ENCODE measurements at places on chromosomes 5 and 9.

GRCh38 chr5:9658706-9659105, 28.6 kb upstream of the TAS2R1 start:
- no peak for DNase-seq

- DNase-seq = peak; percentile 54
These were observed 71.4 kb downstream of the MED27 start for GRCh38 chr9:132008184-132008803.

GRCh38 chr5:97547999-97548738, 365.1 kb upstream of the RIOK2 start:
- no peak for DNase-seq

DNA sequence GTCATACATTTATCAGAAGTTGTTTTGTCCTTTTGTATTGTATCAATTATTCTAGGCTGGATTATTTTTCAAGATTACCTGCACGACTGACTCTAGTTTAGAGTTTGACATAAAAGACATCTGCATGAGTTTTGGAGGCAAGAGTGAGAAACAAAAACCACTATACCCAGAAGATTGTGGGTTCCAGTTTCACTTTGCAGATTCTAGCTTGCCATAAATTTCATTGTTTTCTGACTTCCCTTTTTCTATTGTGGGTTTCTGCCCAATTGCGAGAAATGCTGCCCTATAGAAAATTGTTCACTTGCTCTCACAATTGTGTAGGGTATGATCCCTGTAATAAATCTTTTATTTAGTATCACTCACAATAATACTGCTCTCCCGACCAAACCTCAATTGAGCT, 1043.4 kb upstream of the CDH10 start:
- no peak for DNase-seq

- DNase-seq = no peak
These were observed 57.8 kb downstream of the MPDZ start for GRCh38 chr9:13221741-13222140.

- no peak for DNase-seq
These were observed 268.2 kb upstream of the TAS2R1 start for GRCh38 chr5:9898319-9898718.

DNA sequence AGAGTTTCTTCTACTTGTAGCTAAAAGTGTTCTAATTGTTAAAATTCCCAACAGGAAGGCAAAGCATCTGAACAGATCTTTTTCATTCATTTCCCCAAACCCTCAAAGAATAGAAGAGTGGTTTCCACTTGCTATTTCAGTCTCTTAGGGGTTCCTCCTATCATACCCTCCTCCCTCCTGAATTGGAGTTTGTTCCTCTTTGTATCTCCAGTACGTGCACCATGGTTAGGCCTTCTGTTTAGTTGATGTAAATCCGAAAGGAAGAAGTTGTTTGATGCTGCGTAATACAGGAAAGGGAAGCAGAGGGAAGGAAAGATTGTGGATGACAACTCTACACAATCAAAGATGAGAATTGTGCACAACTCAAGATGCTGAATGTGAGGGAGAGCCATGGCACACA, 303.6 kb downstream of the PIK3R1 start:
- DNase-seq = no peak

GRCh38 chr5:106113922-106114321, 1556.8 kb downstream of the EFNA5 start:
- no peak for DNase-seq

- no peak for DNase-seq
These were observed 195.9 kb downstream of the ASTN2 start for GRCh38 chr9:117218951-117219350.

- DNase-seq = no peak
These were observed 14.3 kb downstream of the PHF2 start for GRCh38 chr9:93590609-93591234.

DNA sequence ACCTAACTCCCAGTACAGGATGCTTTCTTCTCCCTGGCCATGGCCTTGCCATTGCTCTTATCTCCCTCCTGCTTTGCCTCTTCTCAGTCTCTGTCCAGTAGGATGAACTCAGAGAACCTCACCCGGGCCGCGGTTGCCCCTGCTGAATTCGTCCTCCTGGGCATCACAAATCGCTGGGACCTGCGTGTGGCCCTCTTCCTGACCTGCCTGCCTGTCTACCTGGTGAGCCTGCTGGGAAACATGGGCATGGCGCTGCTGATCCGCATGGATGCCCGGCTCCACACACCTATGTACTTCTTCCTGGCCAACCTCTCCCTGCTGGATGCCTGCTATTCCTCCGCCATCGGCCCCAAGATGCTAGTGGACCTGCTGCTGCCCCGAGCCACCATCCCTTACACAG, at the start of gene OR5C1:
Gene OR5C1, plus strand, starts transcription at position 103 of the 400 bp plus-strand sequence. Its CDS starts 0 bp downstream, at position 103.
- DNase-seq = no peak

DNA sequence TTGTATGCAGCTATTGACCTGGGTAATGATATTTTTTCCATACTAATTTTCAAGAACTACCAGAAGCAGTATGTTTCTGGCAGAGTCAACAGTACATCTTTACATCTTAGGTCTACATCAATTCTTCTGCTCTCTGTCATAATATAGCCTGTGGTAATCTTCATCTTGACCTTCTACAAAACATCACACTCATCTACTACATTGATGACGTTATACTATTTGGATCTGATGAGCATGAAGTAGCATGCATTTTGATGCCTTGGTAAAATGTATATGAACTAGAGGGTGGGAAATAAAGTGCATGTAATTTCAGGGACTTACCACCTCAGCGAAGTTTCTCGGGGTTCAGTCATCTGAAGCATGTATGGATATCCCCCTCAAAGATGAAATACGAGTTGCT, 629.7 kb upstream of the SGCD start:
- no peak for DNase-seq

GRCh38 chr9:132439153-132439552, 29.1 kb downstream of the CFAP77 start:
- peak; percentile 41 for DNase-seq

DNA sequence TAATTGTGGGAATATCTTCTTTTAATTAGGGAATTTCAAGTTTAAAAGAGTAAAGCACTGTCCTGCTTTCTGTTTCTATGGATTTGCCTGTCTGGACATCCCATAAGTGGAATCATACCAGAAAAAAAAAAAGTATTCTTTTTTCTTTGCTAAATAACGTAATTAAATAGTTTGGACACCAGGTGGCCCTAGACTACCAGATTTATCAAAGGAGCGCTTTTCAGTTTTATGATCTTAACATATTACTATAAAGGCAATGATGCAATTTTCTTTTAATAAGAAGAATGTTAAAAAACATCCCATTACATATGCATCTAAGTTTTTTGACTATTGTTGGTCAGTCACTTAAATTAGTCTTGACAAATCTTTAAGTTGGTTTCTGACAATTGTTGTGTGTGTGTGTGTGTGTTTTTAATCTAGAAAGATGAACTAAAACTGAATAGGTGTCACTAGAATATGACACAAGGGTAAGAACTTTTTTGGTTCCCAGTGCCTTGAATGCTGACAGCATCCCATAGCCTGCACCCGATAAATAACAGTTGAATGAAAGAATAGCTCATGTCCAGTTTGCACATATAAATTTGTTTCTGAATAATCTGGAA, 49.5 kb downstream of the C5orf22 start:
- DNase-seq = no peak

- DNase-seq = no peak
These were observed 686.1 kb upstream of the CHD1 start for GRCh38 chr5:99614888-99615287.

- DNase-seq = no peak
These were observed 170.5 kb upstream of the PPP1R26 start for GRCh38 chr9:135308821-135309762.

DNA sequence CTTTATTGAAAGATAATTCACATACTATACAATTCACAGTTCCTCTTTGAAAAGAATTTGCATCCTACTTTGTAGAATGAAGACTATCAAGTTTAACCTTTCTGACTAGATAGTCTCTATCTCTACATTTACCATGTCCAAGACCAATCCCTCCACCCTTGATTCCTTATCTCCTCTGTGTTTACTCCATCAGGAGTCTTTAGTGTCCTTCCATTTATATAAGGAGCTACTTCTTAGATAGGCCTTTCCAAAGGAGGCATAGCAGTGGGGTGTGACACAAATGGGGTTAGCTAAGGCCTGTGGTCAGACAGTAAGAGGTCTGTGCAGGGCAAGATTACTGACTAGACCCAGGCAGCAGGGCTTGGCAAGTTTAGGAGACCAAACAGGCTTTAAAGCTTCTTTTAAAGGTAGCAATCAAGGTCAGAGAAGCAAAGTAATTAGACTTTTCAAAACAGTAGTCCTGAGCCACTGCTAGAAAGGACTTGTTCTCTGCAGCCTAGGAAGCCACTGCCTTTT, 11.1 kb upstream of the DMXL1 start:
- no peak for DNase-seq

GRCh38 chr9:20558566-20559016, 63.7 kb downstream of the MLLT3 start:
- peak; percentile 50 for DNase-seq

DNA sequence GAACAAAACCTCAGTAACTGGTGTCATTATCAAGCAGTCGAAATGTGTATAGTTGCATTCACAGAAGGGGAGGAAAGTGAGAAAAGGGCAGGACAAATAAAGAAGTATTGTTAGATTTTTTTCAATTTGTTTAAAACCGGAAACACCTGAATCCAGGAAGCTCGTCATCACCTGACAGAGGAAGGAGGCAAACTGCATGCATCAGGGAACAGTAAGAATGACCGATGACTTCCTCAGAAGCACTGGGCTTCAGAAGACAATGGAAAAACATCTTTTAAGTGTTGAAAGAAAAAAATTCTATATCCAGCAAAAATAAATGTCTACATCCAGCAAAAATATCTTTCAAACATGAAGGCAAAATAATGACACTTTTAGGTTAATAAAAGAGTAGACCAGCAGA, 29.5 kb downstream of the PLEKHG4B start:
- no peak for DNase-seq

DNA sequence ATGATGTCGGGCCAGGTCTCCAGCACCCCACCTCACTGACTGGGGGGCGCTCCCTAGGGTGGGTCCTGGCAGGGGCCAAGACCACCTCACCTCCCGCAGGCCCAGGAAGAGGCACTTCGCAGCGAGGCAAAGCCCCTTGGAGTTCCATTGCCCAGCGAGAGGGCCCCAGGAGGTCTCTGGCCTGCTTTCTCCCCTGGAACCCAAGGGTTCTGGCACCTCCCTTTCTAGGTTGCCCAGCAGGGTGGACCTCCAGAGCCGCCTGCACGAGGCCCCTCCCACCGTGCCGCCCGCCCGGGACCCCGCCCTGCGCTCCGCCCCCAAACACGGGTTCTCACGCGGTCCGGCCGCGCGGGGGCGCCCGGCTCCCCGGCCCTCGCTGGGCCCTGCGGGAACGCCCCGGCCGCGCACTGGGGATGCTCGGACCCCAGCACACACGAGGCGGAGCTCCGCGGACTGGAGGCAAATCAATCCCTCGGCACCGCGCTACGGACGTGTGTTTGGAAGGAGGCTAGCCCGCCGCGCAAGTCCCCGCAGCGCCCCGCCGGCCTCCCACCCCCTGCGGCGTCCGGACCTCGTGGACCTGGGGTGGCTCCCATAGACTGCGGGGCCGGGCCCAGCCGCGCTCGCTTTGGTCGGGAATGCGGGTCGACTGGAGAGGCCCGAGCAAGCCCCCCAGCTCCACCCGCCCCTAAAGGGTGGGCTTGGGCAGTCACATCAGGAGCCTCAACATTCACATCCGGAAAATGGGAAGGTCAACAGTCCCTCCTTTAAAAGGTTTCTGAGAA, 99.5 kb upstream of the LMX1B start:
- no peak for DNase-seq

DNA sequence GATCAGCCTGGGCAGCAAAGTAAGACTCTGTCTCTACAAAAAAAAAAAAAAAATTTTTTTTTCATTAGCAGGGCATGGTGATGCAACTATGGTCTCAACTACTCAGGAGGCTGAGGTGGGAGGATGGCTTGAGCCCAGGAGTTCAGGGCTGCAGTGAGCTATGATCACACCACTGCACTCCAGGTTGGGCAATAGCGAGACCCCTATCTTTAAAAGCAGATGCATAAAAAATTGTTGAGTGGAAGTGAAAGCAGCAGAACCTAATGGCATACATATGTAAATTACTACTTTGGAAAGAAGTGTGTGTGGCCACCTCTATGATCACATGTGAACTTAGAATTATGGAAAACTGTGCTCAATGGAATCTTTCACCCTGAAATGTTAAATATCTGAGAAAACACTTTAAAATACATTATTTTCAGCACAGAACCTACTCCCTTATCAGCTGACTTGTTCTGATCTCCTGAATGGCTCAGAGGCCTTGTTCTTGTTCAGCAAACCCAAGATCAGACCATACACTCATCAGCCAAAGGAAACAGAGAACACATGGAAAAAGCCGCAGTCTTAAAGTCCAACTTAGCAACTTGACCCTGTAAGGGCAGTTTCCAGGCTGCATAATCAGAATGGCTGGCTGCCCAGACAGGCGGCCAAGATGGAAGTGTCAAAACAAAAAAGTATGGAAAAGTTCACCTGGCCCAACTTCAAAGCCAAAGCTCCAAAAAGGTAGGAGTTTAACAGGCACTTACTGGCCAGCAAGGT, 56.5 kb downstream of the SIL1 start:
- peak; percentile 42 for DNase-seq

DNA sequence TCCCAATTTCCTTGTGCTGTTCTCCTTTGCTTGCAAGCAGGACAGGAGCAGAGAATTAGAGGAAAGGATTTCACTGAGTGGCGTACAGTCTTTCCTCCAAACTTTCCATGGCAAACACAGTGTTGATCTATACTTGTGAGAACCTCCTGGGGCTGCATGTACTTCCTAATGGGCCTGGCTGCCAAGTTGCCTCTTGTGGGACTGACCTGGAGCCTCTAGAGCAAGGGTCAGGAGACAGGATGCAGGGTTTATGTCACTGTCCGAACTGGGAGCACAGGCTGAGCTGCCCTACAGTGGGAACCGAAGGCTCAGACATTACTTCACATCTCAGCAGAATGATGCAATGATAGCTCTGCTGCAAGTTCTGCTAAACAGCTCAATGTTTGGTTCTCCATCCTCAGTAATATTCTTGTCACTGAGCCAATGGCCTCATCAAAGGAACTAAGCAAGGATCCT, 102.3 kb downstream of the ENC1 start:
- DNase-seq = peak; percentile 99

DNA sequence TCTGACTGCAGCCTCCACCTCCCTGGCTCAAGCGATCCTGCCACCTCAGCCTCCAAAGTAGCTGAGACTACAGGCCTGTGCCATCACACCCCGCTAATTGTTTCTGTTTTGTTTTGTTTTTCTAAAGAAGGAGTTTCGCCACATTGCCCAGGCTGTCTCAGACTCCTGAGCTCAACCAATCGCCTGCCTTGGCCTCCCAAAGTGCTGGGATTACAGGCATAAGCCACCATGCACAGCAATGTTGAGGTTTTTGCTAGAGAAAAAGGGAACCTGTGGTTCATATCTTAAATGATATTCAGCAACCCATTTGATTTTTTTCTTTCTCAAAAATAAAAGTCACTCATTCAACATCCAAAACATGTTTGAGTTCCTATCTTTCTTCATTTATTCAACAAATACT, 20.4 kb upstream of the DELE1 start:
- DNase-seq = no peak

DNA sequence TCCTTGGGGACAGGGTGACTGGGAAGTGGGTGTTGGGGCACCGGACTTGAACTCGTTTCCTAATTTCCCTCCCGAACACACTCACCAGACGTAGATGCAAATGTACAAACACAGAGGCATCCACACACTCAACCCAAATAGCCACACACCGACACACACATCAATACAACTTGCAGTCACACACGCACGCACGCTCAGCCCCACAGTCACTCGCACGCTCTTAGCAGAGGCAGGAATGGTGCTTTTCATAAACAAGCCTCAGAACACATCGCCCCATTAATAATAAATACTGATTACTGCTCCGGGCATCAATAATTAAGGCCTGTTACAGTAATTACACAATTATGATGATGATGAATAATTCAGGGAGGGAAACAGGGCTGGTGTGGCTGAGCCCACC, 5.7 kb downstream of the BARHL1 start:
- peak; percentile 3 for DNase-seq

- no peak for DNase-seq
These were observed 28.1 kb upstream of the C9orf72 start for GRCh38 chr9:27601396-27601795.

Measured in PC-9 (cell line).